ENCODE measurements at places on chromosomes 3 and 15.

DNA sequence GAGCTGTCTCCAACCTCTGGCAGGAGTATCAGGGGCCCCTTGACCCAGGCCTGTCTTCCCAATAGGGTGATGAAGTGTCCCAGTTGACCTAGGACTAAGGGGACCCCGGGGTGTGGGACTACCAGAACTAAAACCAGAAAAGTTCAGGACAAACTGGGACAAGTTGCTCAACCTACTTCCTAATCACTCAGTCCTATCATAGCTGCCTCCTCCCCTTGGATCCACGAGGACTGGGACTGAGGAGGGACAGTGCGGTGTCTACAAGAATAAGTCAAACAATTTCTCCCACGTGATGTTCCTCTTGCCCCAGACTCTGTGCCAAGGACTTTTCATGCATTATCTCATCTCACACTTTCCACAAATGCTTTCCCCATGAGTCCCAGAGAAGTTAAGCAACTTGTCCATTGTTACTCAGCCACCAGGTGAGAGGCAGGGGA is 49.4 kb upstream of the SLCO2A1 start:
- H3K4me1 ChIP-seq, result no peaks in the 10 kb centered on the region
- H3K27ac ChIP-seq, result no peak overlapping the region
- H3K36me3 ChIP-seq, result no peaks in the 10 kb centered on the region
- no peak for DNase-seq
- H3K4me3 ChIP-seq, result no peak overlapping the region

DNA sequence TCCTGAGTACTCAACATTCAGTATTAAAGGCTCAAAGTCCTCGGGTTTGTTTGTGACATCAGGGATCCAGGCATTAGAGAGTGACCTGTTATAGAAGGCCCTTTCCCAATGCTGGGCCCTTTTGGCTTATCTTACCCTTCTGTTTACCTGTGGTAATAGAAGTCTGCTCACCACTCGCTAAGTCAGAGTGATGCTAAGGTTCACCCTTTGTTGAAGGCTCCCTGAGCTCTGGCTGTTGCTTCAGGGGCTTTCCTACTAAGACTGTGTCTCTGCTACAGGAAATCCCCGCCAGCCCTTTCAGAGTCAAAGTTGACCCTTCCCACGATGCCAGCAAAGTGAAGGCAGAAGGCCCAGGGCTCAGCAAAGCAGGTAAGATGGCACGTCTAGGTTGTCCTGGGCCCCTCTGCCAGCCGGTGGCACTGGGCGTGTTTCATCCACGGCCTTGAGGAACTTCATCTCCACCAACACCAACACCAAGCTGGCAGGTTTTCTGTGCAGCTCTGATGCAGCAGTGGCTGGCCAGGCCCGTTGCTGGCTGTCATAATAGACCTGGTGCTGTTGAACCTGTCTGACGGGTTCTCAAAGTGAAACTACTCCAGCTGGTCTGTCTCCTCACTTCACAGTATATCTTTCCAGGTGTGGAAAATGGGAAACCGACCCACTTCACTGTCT is 99.1 kb downstream of the DNASE1L3 start:
- H3K27ac ChIP-seq, result no peak overlapping the region
- H3K4me1 ChIP-seq, result peaks cover 34% of the 10 kb centered on the region
- peak; percentile 9 for DNase-seq
- no peak overlapping the region for H3K4me3 ChIP-seq

GRCh38 chr3:143601723-143602484 is 246.4 kb downstream of the SLC9A9 start:
- peaks cover 1% of the 10 kb centered on the region for H3K36me3 ChIP-seq
- no peak overlapping the region for H3K4me3 ChIP-seq
- no peaks in the 10 kb centered on the region for H3K27me3 ChIP-seq
- no peaks in the 10 kb centered on the region for H3K4me1 ChIP-seq
- no peak overlapping the region for H3K27ac ChIP-seq
- no peak for DNase-seq

DNA sequence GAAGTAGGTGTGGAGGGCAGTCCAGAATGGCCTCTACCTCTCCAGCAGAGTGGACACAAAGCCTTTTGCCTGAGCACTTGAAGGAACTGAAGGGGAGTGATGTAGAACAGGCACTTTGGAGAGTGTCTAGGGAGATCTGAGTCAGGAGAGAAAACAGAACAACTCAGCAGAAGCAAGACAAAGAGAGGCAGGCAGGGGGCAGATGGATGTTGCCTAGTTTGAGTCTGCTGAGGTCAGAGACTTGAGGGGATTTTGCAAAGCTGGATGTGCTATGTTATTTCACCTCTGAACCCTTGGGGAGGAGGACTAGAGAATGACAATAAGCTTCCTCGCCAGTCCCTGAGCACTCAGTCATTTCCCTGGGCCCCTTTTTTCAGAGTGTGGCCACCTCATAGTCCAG is 366.4 kb downstream of the EPHB1 start:
- no peaks in the 10 kb centered on the region for H3K4me1 ChIP-seq
- H3K36me3 ChIP-seq, result no peaks in the 10 kb centered on the region
- DNase-seq, result no peak
- no peak overlapping the region for H3K27ac ChIP-seq
- no peak overlapping the region for H3K4me3 ChIP-seq

GRCh38 chr15:75745305-75745704 is 32.7 kb upstream of the CSPG4 start:
- no peak overlapping the region for H3K27ac ChIP-seq
- H3K4me3 ChIP-seq, result no peak overlapping the region
- DNase-seq, result no peak
- H3K4me1 ChIP-seq, result peaks cover 10% of the 10 kb centered on the region
- H3K27me3 ChIP-seq, result peaks cover 30% of the 10 kb centered on the region

- no peak overlapping the region for H3K4me3 ChIP-seq
- no peak overlapping the region for H3K27ac ChIP-seq
- DNase-seq, result no peak
- no peaks in the 10 kb centered on the region for H3K4me1 ChIP-seq
- peaks cover 4% of the 10 kb centered on the region for H3K36me3 ChIP-seq
These were observed 4.5 kb downstream of the FEZF2 start for GRCh38 chr3:62368705-62369475.

DNA sequence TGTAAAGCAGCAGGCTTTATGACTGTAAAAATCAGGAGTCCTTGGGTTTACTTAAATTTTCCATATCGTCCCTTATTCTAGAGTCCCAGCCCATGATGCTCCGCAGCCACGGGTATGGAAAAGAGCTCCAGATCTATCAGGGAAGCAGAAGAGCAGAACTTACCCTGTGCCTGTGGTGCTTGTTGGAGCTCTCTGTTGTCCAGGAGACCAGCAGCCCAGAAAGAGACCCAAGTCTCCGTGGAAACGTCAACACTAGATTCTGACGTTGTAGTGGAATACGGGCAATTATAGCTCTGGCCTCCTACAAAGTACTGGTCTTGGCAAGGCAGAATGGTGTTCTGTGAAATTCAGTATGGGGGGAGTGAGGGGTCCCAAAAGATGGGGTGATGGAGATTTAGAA is 2.0 kb downstream of the GMNC start:
- no peak overlapping the region for H3K27ac ChIP-seq
- H3K27me3 ChIP-seq, result peaks cover 38% of the 10 kb centered on the region
- no peaks in the 10 kb centered on the region for H3K36me3 ChIP-seq
- H3K4me3 ChIP-seq, result no peak overlapping the region
- H3K4me1 ChIP-seq, result peaks cover 9% of the 10 kb centered on the region

- peak overlapping the region; percentile 72 for H3K4me3 ChIP-seq
- H3K4me1 ChIP-seq, result peaks cover 93% of the 10 kb centered on the region
- H3K27ac ChIP-seq, result peak overlapping the region; percentile 64
- H3K27me3 ChIP-seq, result no peaks in the 10 kb centered on the region
- peaks cover 80% of the 10 kb centered on the region for H3K36me3 ChIP-seq
These were observed 76.2 kb downstream of the TGFBR2 start for GRCh38 chr3:30682434-30683155.

DNA sequence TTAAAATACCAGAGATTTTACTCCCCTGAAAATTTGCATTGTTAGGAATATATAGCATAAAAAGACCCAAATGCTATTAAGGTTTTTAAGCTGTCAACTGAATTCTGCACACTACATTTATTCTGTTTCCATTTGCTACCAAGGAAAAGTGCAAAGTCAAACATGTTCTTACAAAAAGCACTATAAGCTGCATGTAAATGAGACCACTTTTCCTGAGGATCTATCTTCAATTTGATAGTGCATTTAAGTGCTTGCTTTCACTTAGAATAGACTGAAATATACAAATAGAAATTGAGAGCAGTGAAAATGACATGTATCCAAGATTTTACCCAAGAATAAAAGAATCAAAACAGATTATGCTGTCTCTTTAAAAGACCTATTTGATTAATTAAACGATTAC is 1216.2 kb downstream of the ROBO2 start:
- no peak for DNase-seq
- H3K4me1 ChIP-seq, result no peaks in the 10 kb centered on the region
- no peak overlapping the region for H3K27ac ChIP-seq
- H3K36me3 ChIP-seq, result no peaks in the 10 kb centered on the region
- H3K4me3 ChIP-seq, result no peak overlapping the region

DNA sequence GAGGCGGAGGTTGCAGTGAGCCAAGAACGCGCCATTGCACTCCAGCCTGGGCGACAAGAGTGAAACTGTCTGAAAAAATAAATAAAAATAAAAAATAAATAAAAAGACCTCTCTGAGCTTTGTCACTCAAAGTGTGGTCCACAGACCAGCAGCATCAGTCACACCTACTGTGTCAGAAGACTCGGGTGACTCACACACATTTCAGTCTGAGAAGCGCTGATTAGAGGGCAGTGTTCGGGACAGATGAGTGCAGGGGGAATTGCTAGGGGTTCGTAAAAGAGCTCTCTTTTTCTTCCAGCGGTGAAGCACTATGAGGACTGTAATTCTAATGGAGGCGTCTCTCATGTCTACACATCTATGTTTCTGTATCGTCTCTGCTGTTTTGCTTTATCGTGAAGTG is 5.7 kb downstream of the PODXL2 start:
- no peak for DNase-seq
- H3K27ac ChIP-seq, result no peak overlapping the region
- peaks cover 28% of the 10 kb centered on the region for H3K4me1 ChIP-seq

DNA sequence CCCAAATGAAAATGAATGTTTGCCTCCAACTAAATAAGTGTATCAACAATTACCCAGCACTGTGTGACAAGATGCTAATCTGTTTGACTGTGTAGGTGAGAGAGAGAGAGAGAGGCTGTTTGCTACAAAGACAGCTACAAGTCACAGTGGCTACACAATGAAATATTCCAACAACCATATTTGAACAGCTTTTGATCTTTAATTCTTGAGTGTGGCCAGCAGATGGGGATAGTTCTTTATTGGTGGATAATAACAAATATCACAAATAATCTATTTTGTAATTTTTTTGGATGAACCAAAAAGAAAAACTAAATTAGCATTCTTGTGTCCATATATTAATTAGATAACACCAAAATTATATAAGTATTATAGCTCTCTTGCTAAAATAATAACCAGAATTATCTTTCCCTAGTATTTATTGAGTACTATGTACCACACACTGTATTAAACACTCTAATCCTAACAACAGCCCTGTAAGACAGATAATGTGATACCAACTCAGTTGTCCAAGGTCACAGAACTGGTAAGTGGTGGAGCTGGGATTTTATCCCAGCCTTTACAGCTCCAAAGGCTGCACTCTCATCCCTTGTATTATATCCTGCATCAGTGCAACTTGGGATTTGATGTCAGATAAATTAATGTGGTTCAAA is 61.9 kb upstream of the C3orf80 start:
- no peaks in the 10 kb centered on the region for H3K4me1 ChIP-seq
- H3K36me3 ChIP-seq, result no peaks in the 10 kb centered on the region
- no peak overlapping the region for H3K27ac ChIP-seq
- DNase-seq, result no peak

GRCh38 chr3:43106293-43106628 is 382 bp upstream of the POMGNT2 start:
- H3K27me3 ChIP-seq, result peaks cover 4% of the 10 kb centered on the region
- no peak for DNase-seq
- no peak overlapping the region for H3K27ac ChIP-seq
- H3K4me1 ChIP-seq, result peaks cover 12% of the 10 kb centered on the region

GRCh38 chr3:24002129-24002528 is 57.0 kb downstream of the NR1D2 start:
- DNase-seq, result no peak
- no peaks in the 10 kb centered on the region for H3K36me3 ChIP-seq
- H3K27me3 ChIP-seq, result peaks cover 14% of the 10 kb centered on the region

- H3K27me3 ChIP-seq, result no peaks in the 10 kb centered on the region
- no peak overlapping the region for H3K4me3 ChIP-seq
- H3K4me1 ChIP-seq, result peaks cover 7% of the 10 kb centered on the region
- no peak overlapping the region for H3K27ac ChIP-seq
- H3K36me3 ChIP-seq, result no peaks in the 10 kb centered on the region
These were observed 5.5 kb upstream of the ARRDC4 start for GRCh38 chr15:97955035-97955434.

DNA sequence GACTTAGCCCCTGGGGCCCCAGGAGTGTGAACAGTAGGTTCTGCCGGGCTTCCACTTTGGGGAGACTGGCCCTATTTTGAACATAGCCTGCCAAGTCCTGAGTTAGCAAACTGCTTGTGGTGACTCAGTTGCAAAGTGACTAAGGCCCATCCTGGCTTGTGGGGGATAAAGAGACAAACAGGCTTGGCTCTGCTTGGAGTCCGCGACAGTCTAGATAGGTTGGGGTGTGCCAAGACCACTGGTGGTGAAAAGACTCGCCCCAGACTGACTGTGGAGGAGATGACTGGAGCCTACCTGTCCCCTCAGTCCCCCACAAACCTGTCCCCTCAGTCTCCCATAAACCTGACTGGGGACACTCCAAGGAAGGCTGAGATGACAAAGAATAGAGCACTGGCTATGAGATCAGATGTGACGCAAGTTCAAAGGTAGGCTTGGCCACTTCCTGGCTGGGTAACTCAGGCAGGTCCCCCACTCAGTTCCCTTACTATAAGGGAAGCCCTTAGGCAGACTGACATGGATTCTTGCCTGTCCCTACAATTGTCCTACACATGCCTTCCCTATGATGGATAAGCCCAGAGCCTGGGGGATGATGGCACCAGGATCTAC is 4.3 kb downstream of the DNASE1L3 start:
- H3K4me1 ChIP-seq, result peaks cover 20% of the 10 kb centered on the region
- H3K27me3 ChIP-seq, result peaks cover 11% of the 10 kb centered on the region
- DNase-seq, result no peak
- no peak overlapping the region for H3K4me3 ChIP-seq
- H3K36me3 ChIP-seq, result no peaks in the 10 kb centered on the region

DNA sequence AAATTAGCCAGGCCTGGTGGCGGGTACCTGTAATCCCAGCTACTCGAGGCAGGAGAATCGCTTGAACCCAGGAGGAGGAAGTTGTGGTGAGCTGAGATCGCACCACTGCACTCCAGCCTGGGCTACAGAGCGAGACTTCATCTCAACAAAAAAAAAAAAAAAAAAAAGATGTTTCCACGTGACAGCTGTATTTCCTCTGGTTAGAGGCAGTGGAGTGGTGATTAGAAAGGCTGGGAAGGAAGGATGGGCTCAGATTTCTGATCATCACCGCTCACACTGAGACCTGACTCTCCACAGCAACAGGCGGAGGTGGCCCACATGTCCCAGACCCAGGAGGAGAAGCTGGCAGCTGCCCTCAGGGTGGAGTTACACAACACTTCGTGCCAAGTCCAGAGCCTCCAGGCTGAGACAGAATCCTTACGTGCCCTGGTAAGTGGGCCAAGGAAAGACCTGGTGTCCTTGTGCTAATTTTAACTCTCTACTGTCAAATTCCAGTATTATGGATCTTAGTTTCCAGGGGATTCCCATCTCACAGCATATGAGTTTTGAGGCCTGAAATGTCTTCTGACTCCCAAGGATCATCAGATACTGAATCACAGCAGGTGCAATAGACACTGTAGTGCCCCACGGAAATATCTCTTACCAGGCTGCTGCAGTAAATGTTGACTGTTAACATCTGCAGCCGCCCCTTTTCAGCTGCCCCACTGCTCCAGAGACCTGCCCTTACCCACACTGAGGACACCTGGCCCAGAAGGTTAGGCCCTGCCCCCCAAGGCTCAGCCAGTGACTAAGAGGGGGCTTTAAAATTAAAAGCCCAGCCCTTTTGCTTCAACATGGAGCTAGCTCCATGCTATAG is 66.9 kb downstream of the BFSP2 start:
- no peak for DNase-seq
- H3K27ac ChIP-seq, result no peak overlapping the region
